Right hindlimb (tissue), 1 donor: ENCODE measurements at places on chromosomes 1 and 21.
A peak's percentile ranks its signal among the peaks of the same experiment; 100 is the strongest.

DNA sequence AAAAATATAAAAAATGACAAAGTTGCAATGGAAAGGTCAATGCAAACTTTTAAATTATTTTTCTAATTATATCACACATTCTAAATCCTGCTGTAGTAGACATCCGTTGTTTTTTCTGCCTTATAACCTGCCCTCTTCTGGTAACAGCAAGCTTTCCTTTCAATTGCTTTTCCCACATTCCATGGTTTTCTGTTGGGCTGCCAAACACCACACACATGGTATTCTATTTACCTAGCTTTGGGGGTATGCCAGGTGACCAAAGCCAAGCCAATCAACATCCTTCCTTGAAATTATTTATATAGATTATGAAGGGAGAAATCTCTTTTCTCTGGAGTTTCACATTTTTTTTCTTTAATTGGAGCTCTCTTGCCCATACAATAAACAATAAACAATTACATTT is 3.4 kb upstream of the LAMC1 start:
- peak; percentile 35 for DNase-seq

GRCh38 chr1:150578272-150579109 is 919 bp downstream of the MCL1 start:
- peak; percentile 86 for DNase-seq

DNA sequence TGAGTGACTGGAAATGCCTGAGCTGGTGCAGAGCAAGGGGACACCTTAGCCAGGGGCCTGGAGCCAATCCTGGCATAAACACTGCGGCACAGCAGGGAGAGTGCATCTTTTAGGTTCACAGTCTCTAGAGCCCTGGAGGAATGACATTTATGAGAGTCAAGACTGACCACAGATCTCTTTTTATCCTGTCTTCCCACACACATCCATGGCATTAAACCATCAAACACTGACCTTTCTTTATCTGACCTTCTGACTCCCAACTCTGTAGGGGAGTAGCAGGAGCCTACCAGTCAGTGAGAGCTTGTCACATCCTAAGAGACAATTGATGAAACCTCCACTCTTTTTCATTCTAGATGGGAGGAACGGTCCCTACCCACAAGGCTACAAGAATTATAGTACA is 7.9 kb downstream of the CD34 start:
- DNase-seq = no peak

GRCh38 chr21:44670642-44671432 is 4.1 kb upstream of the KRTAP12-2 start:
- DNase-seq = no peak

DNA sequence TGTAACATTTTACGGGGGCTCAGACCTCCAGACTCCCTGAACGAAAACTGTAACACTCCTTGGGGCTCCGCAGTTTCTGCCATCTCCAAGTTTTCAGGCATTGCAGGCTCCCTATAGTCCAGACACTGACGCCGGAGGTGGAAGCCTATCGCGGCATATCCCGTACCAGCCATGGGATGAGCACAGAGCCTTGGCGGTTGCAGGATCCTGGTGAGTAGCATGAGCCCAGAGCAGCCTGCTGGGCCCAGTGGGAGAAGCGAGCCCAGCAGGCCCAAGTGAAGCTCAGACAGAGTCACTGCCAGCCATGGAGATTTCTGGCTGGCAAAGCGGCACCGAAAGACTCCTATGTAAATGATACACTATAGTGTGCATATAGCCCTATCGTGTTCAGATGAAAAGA is 446.8 kb downstream of the COL11A1 start:
- no peak for DNase-seq

DNA sequence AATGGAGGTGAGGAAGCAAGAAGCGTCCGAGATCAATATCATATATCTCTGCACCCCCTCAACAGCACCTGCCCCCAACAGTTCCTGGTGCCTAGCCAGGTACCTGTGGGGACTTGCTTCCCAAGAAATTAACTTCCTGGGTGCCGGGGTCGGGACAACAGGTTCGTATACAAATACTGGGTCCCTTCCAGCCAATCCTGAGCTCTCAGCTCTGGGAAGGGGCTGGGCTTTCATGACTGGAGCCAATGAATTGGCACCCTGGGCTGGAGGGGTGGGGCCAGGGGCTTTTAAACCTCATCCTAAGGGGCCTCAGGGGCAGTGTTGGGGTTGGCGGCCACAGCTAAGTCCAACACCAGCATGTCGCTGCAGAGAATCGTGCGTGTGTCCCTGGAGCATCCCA is at the start of gene PADI3:
TSS of gene PADI3 (plus strand) at position 318 of the 400 bp plus-strand sequence. CDS start at position 358, 40 bp downstream.
- no peak for DNase-seq

DNA sequence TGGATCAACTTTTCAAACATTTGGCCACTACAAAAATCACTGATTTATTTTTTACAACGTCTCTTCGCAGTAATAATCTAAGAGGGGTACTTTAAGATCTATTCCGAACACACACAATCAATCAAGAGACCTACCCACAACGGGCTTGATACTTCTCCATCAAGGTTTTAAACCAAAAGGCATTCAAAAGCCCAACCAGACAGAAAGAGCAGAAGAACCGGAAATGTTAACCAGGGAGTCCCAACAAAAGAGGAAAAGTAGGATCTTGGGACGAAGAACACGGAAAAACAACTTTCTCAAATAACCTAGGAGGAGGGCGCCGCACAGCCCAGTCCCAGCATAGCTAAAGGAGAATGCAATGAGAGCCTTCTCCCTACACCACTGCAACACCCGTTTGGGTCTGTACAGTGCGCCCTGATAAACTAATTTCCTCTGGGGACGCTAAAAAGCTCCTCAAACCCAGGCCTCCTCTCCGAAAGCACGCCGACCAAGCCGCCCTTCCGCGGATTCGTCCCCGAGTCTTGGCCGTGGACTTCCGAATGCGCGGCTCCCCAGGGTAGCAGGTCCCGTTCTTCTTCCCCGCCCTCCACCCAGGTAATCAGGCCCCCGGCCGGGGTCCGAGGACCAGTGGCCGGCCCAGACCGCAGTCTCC is 623 bp downstream of the RPL22 start:
- DNase-seq = no peak
